Mucosa of descending colon (tissue), 3 donors: ENCODE measurements at places on chromosomes 2 and 18. TPM values are rescaled to one million over a fixed set of nuclear protein-coding genes. Genes with fewer than 3 reads are reported as not detected.

DNA sequence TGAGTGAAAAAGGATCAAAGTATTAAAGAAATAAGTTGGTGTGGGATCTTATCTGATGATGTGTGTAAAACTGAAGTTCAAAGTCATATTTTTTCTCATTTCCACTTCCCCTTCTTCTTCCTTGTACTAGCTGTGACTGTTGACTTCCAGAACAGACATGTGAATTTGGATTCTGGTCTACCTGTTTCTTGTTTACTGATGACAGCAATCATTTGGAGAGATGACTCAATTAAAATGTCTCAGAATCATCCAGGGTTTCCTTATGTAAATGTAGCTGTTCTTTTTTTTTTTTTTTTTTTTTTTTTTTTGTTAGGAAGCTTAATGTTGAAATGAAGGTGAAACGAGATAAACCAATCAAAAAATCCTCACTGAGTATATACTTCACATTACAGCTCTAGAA is 819.9 kb upstream of the PIK3C3 start:
- DNase-seq, result no peak

Gene LRP2
- total RNA-seq, result not detected

Gene MAPRE2
- total RNA-seq, result 27.3 TPM

DNA sequence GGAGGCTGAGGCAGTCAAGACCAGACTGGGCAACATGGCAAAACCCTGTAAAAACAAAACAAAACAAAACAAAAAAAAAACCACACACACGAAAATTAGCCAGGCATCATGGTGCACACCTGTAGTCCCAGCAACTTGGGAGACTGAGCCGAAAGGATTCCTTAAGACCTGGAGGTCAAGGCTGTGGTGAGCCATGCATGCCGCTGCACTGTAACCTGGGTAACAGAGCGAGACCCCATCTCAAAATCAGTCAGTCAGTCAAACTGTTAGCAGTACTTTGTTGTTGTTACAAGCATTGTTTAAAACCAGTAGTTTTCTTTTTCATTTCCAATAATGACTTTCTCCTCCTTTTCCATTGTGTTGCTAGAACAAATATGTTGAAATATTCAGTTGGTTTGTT is 21.7 kb downstream of the EPB41L5 start:
- no peak for DNase-seq

GRCh38 chr2:72034353-72035095 is 113.1 kb downstream of the CYP26B1 start:
- DNase-seq, result no peak

- DNase-seq, result no peak
Observed at GRCh38 chr2:7427293-7428060, 510.3 kb downstream of the RNF144A start.

Gene FBXO48
- 2.6 TPM for total RNA-seq

Gene STEAP3
- total RNA-seq, result 13.9 TPM

Gene SLC8A1
- 17.0 TPM for total RNA-seq

- no peak for DNase-seq
Observed at GRCh38 chr18:23145621-23146020, 10.3 kb downstream of the CABLES1 start.

GRCh38 chr2:1730015-1730927 is 14.0 kb downstream of the PXDN start:
- no peak for DNase-seq

Gene TPRKB
- 22.3 TPM for total RNA-seq

GRCh38 chr2:49041061-49041460 is 113.3 kb downstream of the FSHR start:
- no peak for DNase-seq

DNA sequence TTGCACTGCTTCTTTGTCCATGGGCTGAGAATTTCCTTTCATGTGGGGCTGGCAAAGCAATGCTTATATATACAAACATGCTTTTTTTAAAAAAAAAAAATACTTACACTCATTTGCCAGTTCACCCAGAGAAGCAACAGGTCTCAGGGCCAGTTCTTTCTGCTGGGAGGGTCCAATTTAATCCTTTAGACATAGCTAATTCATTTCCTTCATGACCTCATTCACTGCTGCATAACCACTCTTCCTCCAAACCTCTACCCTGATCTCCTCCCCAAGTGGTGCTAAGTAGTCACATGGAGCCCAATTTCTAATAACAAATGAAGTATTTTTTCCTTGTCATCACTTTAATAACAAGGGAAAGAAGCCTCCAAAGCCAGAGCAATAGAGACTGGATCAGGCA is 17.1 kb upstream of the TMEM178A start:
- no peak for DNase-seq

DNA sequence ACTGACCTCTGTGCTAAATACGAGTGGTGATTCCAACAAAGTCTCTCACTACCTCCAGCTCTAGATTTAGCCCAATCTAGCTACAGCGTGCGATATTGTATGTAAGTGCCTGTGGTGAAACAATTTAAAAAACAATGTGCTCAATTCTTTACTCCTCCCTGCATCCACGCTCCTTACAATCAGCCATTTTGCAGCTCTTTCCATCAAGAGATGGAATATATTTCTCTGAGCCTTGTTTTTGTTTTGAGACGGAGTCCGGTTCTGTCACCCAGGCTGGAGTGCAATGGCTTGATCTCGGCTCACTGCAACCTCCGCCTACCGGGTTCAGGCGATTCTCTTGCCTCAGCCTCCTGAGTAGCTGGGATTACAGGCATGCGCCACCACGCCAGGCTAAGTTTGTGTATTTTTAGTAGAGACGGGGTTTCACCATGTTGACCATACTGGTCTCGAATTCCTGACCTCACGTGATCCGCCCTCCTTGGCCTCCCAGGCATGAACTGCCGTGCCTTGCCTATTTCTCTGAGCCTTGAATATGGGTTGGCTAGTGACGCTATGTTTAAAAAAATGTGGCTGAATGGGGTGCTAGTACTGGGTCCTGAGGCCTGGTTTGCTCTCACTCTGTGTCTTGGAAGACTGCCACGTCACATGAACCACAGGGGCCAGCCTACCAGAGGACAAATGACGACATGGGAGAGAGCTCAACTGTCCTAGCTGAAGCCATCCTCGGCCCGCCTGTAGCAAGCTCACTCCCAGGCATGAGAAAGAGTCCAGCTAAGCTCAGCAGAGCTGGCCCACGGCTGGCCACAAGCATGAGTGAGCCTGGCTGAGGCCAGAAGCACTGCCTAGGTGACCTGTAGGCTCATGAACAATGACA is 14.8 kb downstream of the WDFY1 start:
- DNase-seq, result no peak

GRCh38 chr2:217103752-217104545 is 244.1 kb upstream of the TNP1 start:
- no peak for DNase-seq

DNA sequence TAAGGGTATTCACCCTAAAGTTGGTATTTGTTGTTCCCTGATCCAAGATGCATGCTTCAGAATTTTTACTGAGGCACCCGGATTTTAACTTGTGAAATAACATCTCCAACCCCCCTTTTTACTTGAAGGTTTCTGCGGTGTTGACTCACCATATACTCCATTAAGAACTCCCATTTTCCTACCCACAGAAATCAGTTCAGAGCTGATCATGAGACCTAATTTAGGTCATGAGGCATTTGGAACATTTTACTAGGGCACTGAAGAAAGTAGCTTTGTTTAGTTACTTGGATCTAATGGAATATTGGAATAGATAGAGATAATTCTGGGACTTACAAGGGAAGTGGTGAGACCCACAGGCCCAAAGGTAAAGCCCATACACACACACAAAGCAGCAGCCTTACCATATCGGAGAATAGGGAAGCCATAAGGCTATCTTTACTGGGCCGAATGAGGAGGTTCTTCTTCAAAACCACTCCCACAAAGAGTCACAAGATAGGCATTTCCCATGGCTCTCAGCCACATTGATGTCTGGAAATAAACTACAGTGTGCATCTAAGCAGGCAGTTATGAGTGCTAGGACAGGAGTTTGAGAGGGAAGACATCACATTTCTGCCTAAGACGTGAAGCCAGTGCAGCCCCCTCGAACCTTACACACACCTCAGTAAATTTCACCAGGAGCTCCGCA is 681.0 kb upstream of the LRRTM4 start:
- DNase-seq, result no peak

Gene ADCYAP1
- 0.17 TPM for total RNA-seq

Gene RNF152
- 98.0 TPM for total RNA-seq

- no peak for DNase-seq
Observed at GRCh38 chr2:9565436-9566153, 10.0 kb upstream of the ADAM17 start.

DNA sequence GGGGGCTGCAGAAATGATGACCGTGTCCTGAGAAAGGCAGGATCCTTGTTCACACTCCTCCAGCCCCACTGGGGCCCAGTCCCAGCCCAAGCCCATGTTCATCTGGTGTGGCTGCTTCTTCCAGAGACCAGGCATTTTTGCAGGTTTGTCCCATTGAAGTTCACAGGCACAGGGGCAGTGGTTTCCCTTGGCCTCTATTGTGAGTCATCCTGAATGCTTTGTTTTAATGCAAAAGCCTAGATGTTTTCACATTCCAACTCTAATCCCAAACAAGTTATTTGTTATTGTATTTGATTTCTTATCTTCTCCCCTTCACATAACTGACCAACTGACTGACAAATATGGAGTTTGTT is 426.4 kb upstream of the ID2 start:
- no peak for DNase-seq

Gene PID1
- 49.3 TPM for total RNA-seq

- no peak for DNase-seq
Observed at GRCh38 chr2:16900405-16901025, 234.9 kb upstream of the CYRIA start.

DNA sequence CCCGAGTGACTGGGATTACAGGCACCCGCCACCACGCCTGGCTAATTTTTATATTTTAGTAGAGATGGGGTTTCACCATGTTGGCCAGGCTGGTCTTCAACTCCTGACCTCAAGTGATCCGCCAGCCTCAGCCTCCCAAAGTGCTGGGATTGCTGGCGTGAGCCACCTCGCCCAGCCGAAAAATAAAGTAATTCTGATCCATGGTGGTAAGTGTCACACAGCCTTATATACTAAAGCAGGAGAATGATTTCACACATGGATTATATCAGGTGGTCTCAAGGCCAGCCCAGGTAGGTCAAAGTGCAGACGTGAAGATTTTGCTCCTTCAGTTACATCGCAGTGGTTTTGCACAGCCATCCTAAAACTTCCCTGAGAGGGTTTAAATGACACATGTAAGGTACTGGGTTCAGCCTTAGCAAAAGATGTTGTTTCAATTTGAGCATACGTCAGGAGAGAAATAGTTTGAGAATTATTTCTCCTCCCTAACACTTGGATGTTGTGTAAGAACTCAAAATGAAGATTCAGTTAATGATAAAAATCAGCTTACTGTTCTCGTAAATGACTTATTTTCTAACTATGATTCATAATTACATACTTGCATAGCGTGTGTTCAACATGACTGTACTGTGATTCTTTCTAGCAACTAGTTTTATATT is 93.0 kb upstream of the SLC39A10 start:
- DNase-seq, result no peak

DNA sequence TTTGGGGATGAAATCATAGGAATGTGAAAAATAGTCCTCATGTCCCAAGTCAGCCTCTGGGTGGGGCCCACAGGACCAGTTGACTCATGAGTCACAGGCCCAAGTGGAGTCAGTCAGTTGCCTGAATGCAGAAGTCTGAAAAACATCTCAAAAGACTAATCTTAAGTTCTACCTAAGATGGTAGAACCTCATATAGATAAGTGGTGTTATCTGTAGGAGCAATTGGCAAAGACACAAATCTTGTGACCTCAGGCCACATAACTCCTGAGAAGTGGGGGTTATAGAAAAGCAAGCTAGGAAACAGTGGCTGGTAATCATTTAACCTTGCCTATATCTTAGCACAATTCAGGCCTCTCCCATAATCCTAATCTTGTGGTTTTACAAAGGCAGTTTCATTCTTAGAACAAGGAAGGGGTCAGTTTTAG is 257.1 kb upstream of the SPOPL start:
- DNase-seq, result peak; percentile 52

- DNase-seq, result no peak
Observed at GRCh38 chr2:147224070-147224469, 620.8 kb upstream of the ACVR2A start.

DNA sequence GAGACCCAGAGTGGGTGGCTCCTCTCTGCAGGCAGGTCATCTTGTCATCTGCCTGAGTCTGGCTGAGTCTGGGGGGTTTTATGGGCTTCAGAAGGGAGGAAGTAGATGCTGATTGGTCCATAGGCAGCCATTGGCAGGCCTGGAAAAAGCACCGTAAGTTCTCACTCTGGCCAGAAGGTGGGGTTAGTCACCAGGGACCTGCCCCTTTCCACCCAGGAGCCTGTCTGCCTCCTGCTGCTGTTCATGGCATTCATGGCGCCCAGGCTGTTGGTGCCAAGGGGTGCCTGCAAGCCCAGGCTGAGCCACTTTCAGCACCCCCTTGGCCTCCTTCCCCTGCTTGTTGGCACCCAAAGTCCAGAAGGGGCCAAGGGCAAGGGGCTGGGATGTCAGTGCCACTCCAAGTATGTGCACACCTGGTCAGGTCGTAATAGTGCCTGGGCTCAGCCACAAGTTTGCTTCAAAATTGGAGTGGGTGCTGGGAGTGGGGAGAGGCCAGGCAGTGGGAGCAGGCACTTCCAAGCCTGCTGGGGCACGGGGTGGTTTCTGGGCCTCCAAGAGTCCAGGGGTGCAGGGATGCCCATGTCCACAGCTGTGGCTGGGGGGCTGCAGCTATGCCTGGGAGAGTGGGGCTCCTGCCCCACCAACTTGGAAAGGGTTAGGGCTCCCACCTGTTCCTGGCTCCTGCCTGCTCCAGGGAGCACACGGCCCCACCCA is 178.1 kb downstream of the FAM210A start:
- DNase-seq, result peak; percentile 46

GRCh38 chr2:190705280-190705679 is 56.4 kb downstream of the NAB1 start:
- no peak for DNase-seq

Gene DCC
- 0.34 TPM for total RNA-seq

DNA sequence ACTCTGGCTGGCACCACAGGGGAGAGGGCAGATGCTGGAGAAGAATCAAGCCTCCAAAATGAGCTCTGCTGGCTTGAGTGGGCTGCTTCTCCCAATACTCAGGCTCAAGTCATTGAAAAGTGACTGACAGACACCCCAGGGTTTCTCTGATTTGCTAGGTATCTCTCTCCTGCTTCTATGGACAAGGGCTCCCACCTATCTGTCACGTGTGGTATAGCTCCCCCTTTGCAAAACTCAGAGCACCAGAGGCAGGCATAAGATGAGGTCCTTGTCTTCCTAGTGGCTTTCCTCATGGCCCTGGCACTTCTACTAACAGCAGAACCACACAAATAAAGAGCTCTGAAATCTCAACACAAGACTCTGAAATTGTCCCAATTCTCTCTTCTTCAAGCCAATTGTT is 105.2 kb downstream of the GALNT14 start:
- no peak for DNase-seq

GRCh38 chr2:33598561-33599174 is 431 bp downstream of the FAM98A start:
- peak; percentile 56 for DNase-seq
